Activated T-helper 17 cell treated with anti-CD3 and anti-CD28 coated beads, Interleukin-2, amount 50 U/mL, for 72 hours (primary cell): ENCODE measurements at places on chromosomes 5 and 9.

DNA sequence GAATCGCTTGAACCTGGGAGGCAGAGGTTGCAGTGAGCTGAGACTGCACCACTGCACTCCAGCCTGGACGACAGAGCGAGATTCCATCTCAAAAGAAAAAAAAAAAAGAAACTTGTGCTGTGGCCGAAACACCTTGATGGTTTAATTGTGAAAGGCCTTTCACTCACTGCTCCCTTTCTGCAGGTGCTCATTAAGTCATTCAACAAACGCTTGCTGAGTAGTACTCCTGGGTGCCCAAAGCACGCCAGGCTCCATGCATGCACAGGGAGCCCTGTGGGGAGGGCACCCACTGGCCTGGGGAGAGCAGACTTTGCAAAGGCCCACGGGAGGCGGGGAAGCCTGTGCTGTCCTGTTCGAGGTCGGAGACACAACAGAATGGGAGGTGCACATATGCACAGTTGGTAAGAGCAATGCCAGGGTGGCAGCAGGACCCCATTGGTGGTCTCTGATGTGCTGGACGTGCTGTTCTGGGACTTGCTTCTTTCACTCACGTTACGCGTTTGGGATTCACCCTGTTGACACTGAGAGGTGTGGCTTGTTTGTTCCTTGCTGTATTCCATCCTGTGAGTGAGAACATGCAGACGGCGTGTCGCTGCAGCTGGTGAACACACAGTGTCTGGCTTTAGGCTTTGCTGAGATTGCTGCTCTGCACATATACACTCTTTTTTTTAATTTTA, 3.0 kb upstream of the ENTPD2 start:
- no peak for ATAC-seq

- no peak for ATAC-seq
Observed at GRCh38 chr5:136484808-136485325, 119.5 kb upstream of the TRPC7 start.

DNA sequence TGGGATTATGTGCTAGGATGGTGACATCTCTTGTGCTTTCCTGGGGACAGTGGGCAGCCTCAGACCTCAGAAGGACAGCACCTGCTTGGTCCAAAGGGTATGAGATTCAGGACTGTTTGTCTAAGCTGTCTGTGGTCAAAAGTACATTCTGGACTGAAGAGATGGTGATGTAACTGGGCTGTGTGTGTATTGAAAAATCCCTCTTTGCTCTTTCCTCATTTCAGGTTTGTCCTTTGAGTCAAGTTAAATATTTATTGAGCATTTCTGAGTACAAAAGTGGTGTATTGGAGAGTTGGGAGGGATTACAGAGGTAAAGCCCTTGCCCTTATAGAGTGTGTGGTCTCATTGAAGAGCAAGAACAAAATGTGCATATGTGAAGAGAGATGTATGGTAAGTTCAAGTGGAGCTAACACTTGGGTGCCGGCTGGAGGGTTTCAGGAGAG, 46.7 kb downstream of the RCL1 start:
- ATAC-seq = no peak

GRCh38 chr5:149820536-149821510, 90.7 kb downstream of the PPARGC1B start:
- ATAC-seq = no peak

DNA sequence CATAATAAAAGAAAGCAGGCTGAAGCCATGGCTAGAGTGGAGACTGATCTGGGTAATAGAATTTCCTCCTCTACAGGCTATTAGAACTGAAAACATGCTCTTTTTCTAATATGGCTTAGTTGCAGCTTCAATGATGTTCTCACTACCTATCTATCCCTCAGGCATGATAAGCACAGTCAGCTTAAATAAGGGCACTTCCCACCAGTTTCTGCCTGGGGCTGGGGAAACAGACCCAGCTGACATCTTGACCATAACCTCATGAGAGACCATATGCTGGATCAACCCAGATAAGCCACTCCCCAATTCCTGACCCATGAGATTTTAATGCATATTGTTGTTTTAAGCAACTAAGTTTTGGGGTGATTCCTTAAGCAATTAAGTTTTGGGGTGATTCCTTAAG, 81.2 kb downstream of the ZNF366 start:
- no peak for ATAC-seq

DNA sequence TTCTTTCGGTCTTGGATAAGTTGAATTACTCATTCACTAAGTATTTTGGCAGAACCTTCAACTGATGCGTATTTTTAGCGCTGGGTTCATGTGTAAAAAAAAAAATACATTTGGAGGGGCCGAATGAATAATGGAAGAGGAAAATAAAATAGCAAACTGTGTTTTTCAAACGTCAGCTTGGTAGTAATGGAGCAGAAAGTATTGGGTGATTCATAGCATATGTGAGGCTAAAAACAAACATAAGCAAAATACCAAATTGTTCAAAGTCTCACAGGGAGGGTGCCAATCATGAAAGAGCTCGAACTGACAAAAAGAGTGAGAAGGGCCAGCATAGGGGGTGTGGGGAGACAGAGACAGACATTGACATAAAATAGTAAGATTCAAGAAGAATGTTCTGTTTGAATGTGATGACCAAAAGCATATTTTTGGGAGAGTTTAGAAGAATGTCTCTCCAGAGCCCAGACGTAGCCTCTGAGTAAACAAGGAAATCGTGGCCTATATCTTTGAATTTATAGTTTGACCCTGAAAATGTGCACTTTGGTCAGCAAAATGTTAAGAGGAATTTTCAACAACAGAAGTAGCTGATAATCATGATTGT, 174.9 kb upstream of the HMHB1 start:
- no peak for ATAC-seq

DNA sequence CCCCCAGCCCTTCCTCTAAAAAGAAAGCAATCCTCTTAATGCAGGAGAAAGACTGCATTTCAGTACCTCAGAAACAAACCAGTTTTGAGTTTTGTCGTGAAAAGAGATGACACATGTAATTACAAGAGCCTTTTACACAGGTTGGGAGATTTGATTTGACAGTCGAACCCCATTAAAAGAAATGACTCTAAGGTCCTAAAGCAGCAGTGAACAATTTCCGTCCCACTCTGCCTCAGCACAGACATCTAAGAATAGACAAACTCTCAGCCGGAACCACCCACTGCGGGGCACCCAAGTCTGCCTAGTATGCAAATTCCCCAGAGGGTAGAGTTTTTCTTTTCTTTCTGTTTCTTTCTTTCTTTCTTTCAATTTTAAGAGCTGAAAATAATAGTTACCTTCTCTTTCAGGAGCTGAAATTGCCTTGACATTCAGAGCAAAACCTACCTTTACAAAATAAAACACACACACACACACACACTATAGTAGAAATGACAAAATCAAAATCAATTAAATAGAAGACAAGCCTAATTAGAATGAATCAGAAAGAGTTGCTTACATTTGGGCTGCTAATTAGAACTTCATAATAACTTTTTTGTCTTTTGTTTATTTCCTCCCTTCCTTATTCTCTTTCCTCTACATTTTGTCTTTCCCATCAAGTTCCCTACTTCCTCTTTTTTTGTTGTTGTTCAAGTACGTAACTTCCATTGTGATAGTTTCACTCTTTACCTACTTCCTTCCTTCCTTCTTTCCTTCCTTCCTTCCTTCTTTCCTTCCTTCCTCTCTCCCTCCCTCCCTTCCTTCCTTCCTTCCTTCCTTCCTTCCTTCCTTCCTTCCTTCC, 65.1 kb downstream of the BASP1 start:
- ATAC-seq = peak; percentile 24

- ATAC-seq = no peak
Observed at GRCh38 chr5:177519463-177520235, 2.9 kb upstream of the DDX41 start.

- no peak for ATAC-seq
Observed at GRCh38 chr9:129036923-129037766, 719 bp downstream of the MIGA2 start.

GRCh38 chr9:93305497-93306020, 121.6 kb downstream of the WNK2 start:
- ATAC-seq = no peak
